ENCODE measurements at places on chromosomes 4 and X.

- no peak for DNase-seq
These were observed 57.0 kb upstream of the FTHL17 start for GRCh38 chrX:31128855-31129254.

DNA sequence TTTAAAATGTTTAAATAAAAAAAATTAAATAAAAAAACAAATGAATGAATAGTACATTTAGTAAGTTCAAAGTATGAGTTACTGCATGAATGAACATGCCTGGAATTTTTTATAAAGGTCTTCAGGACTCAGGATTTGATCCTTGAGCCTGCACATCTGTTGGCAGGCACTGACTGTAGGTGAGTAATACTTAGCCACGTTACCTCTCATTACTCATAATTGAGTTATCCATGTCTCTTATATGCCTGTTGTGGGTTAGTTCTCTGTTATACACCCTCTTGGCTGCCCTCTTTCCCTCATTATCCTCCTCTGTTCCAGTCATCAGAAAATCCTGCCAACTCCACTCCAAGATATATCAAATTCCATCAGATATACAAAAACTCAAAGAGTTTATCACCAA is 276.0 kb downstream of the FBXW7 start:
- no peak for DNase-seq

DNA sequence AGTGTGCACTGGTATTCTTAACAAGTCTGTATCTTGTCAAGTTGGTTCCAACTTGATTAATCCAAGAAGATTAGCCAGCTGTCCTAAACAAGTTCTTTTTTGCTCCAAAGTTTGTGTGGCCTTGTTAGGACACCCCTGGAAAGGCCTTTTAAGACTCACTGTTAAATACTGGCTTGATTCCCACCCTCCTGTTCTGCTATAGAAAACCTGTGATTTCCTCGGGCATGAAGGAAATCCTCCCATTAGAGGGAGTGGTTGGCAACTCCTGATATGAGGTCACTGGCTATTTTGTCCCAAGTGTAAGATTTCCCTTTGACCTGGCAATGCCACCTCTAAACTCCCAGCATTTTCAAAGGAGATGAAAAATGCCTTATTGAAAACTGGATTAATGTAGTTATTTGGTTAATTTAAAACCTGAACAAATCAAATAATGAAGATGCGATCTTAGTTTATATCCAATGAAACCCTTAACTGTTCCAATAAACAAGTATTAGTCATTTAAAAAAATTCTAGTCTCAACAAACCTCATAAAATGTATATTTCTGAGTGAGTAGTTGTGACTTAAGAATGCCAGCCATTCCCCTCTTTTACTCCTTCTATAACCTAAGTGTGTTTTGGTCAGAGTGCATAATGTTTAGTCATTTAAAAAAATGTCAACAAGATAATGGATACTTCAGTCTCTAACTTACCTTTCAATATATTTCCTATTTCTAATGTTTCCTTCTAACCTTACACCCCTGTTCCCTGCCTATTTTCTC is 94.4 kb downstream of the NPNT start:
- DNase-seq: no peak

- no peak for DNase-seq
These were observed 457.1 kb downstream of the MID1IP1 start for GRCh38 chrX:39258331-39258730.

GRCh38 chr4:135122457-135122856 is 920.9 kb upstream of the PABPC4L start:
- no peak for DNase-seq

Measured in ascending aorta (tissue), 2 donors.